Activated CD4-positive, CD25-positive, alpha-beta regulatory T cell (primary cell): ENCODE measurements at places on chromosomes 7 and 10.

DNA sequence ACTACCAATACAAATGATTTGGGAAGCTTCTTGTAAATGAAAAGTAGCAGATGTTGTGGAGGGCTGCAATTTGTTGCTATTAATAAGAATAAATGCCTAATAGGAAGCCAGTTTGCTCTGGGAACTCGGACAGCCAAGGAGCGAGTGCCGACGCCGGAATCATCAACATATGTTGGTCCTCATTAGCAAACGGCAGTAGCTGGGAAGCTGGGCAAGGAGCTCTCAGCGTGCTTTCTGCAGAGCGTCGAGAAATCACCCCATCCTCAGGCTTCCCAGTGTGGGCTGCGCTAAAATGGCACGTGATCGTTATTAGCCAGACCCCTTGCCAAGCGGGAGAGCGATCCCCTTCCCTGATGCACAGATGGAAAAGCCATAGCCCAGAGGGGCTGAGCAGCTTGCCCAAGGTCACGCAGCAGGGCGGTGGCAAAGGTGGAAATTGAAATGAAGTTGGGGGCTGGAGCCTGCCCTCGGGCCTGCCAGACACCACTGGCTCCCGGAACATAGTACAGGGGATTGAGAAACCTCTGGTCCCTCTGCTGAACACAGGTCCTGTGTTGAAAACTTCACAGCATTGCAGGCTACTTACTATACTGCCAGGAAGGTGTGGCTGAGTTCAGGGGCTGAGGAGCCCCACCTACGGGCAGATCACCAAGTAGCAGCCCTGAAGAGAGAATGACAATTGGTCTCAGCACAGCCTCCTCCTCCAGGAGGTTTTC lies 326.9 kb downstream of the PLXNA4 start:
- no peak for DNase-seq

DNA sequence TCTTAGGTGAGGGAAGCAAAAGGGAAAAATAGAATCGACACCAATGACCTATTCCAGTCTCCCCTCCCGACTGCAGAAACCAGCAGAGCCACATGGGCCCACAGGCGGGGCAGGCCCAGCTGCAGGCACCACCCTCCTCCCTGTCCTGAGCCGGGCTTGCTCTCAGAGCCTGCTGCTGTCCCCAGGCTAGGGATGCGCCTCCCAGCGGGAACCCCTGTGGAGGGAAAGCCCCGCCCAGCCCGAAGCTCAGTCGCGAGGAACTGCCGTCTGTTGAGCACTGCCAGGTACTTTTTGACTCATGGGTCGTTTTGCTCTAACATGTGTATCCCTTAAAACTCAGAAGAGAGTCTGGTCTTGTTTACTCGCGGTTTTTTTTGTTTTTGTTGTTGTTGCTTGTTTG lies 124.5 kb upstream of the RET start:
- DNase-seq = no peak

DNA sequence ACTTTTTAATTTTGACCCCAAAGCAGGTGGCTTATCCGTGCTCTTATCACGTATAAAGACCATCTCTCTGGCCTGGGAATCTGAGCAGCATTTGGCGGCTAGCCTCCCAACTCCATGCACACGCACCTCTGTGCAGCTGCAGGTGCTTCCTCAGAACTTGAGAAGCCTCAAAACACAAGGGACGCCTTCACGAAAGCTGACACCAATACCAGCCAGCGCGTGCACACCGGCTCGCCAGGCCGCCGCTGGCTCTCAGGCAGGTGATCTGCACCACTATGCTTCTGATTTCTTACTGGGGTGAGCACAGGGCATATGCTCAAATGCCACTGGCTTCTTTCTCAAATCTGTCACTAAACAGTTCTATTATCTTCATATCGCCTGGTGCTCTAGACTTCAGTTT lies 145.0 kb downstream of the PARD3 start:
- DNase-seq = no peak

GRCh38 chr10:50990568-50991455 lies 83.5 kb upstream of the PRKG1 start:
- DNase-seq = no peak

GRCh38 chr10:133123050-133123745 lies 35.5 kb downstream of the ADGRA1 start:
- no peak for DNase-seq

GRCh38 chr10:5396556-5397300 lies 7.9 kb downstream of the TUBAL3 start:
- DNase-seq = no peak

- no peak for DNase-seq
These were observed 66.0 kb downstream of the EBF3 start for GRCh38 chr10:129897871-129898626.

DNA sequence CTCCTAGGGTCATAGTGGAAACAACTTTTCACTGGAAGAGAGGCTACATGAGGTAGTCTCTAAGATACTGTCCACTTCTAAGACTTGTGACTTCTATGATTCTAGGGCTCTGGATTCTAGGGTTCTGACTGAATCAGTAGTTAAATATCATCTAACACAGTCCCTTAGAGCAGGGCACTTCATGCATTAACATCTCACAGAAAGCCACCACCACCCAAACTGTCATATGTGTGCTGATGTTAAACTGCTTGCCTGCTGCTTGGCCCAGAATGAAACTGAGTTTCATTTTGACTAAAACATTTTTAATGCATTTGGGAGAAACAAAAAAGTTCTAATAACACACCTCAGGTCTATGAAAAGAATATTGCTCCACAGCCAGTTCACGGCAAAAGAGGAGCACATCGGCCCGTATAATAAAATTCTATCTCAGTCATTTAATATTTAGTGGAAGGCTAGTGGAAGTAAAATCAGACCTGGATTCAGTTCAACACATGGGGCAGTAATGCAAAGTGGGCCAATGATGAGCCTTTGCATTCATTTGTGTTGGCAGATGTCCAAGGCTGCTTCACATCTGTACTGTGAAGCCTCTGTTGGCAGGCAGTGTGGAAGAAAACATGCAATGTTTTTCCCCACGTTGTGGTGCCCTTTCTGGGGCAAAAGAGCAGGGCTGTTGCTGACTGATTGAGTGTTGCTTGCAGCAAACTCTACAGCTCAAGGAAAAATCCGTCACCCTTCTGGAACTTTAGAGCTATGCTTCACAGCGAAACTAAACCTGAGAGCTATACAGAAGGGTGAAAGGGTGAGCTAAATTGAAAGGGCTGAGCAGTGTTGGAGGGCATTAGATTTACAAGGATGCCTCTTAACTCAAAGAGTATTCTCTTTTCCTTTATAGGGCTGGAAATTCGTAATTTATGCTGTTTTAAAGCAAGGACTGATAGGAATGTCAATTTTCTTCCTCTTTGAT lies 33.5 kb upstream of the AUTS2 start:
- DNase-seq = no peak

GRCh38 chr7:28808796-28809533 lies 149.2 kb downstream of the TRIL start:
- DNase-seq = no peak

DNA sequence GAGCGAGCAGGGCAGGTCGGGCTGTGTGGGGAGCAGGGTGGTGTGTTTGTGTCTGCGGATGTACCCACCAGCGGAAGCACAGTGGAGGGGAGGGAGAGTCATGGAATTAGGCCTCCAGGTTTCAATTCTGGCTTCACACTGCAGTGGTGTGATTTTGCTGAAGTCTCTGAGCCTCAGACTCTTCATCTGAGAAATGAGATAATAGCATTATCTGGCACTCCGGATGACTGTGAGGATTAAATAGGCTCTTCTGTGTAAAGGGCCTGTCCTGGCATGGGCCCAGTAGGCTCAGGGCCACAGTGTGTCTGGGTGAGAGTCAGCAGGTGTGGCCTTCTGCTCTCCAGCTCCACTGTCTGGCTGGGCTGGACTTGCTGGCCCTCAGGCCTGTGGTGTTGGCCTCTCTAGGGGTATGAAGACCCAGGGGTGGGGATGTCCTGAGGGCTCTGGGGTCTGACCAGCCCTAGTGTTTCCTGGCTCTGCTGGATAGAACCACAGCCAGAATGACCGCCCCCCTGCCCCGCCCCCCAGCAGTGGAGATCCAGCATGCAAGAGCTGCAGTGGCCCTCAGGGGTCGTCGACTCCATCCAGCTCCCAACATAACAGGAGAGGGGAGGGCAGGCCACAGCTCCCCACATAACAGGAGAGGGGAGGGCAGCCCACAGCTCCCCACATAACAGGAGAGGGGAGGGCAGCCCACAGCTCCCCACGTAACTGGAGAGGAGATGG lies 178.6 kb downstream of the RPS24 start:
- DNase-seq = no peak

GRCh38 chr7:15086131-15086611 lies 183.6 kb upstream of the DGKB start:
- DNase-seq = no peak

GRCh38 chr7:114255404-114255841 lies 159.2 kb upstream of the FOXP2 start:
- no peak for DNase-seq

- no peak for DNase-seq
These were observed 10.1 kb downstream of the CNOT4 start for GRCh38 chr7:135499818-135500217.

DNA sequence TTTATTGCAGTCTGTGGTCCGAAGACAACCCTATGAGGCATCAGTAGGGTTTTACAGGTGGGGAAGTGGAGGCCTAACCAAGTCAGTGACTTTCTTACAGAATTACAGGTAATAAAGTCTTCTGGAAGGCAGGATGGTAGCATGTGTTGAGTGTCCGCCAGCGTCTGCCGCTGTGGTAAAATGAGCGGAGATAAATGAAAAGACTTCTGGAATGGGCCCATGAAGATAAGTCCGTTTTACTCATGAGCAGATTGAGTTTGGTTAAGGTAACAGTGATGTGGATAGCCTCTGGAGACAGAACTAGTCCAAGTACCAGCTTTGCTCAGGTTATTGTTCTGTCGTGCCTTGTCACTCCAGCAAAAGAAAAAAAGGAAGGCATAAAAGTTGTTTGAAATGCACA lies 966 bp downstream of the FBH1 start:
- no peak for DNase-seq

GRCh38 chr10:82660986-82661385 lies 786.0 kb downstream of the NRG3 start:
- DNase-seq = no peak

DNA sequence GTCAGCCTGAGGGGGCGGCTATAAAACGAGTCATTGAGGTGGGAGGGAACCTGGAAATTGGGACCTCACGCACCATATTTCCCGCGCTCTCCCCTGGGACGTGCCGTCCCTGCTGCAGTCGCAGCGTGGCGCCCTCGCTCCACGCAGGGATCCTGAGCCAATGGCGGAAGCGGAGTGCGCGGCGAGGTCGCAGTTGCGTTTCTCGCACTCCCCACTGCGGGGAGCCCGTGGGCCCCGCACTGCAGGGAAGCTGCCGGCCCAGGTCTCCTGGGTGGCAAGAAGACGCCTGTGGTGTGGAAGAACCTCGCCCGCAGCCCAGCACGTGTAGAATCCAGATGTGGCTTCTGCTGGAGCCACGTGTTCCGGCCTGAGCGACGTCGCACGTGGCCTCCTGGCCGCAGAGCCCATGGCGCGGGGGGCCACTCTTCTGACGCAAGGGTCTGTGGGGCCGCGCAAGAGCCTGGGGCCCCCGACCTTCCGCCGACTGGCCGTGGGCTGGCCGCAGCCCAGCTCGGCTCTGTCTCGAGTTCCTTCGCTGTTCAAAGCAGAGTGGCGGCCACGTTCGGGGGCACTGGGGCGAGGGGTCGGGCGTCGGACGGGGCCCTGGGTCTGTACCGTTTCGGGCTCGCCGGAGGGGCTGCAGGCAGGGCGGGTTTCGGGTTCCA lies 26.4 kb downstream of the HIF1AN start:
- peak; percentile 55 for DNase-seq

DNA sequence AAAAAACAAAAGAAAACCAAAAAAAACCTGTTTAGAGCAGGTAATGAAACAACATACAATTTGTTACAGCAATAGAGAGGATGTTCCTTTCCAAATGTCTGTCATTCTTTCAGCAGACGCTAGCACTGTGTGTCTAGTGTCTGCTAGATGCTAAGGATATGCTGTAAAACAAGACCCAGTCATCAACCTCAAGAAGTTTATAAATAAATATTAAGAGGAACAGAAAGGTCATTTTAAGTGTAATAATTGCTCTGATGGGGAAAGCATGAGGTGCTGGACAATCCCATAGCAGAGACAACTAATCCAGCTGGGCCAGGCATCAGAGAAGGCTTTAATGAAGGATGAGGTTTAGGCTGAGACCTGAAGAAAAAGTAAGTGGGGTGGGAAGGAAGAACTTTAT lies 23.3 kb upstream of the ASCC1 start:
- no peak for DNase-seq

- DNase-seq = no peak
These were observed 20.4 kb downstream of the ZAN start for GRCh38 chr7:100753750-100754149.

GRCh38 chr7:101733713-101734475 lies 83.5 kb upstream of the CUX1 start:
- DNase-seq = no peak

DNA sequence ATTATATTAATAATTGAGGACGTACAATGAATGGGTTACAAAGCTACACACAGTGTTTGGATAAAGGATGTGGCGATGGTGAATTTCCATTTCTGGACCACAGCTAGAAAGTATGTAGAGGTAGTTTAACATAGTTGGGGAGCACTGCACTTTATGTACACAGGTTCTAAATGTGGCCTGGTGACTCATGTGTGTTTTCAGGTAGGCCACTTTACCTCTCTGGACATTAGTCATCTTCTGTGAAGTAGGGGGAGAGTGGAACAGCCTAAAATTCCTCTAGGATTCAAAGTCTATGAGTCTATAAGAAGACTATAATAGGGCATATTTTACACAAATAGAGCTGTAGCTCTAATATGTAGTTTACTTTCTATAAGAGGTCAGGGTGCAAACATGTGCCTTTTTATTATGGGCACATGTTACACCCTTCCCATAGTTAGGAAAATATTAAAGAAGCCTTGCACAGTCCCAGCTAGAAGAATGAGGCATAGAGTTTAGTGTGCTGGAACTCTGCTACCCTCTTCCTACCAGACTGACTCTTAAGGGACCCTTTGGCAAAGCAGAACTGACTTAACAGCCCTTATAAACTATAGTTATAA lies 594.9 kb downstream of the LRMDA start:
- DNase-seq = no peak

DNA sequence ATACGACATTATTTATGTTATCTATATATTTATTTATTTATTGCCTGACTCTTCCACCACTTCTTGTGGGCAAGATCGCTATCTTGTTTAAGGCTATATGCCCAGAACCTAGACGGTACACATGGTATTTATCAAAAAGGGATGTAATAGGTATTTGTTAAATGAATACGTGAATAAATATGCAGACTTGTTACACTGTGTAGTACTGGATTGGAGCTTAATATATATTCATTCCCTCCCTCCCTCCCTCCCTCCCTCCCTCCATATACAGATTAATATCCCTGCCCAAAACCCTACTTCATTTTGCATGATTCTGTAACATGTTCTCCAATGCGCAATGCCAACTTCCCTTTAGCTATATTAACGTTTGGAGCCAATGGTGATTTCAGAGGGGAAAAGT lies 1273.7 kb upstream of the AUTS2 start:
- DNase-seq = no peak

DNA sequence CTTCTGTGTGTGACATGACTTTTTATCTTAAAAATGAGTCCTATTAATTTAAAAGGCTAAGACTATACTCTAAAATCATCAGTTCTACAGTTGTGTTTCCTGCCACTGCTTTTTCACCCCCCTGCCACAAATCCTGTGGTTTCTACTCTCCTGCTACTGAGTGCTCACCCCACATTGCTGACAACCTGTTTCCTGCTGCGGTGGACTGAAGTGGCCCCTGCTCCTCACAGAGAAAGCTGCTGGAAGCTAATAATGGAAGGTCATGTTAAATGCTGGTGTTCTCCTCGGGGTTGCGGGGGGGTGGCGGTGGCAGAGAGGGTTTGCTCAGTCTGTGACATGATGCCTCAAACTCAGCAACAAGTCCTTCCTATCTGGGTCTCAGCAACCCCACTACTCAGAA lies 113.2 kb upstream of the INHBA start:
- DNase-seq = no peak
